ENCODE measurements at places on chromosomes 2 and 18.

- no peak for DNase-seq
Observed at GRCh38 chr18:27665264-27665799, 480.2 kb upstream of the CHST9 start.

- no peak for DNase-seq
Observed at GRCh38 chr2:222776792-222777191, 84.0 kb upstream of the ACSL3 start.

DNA sequence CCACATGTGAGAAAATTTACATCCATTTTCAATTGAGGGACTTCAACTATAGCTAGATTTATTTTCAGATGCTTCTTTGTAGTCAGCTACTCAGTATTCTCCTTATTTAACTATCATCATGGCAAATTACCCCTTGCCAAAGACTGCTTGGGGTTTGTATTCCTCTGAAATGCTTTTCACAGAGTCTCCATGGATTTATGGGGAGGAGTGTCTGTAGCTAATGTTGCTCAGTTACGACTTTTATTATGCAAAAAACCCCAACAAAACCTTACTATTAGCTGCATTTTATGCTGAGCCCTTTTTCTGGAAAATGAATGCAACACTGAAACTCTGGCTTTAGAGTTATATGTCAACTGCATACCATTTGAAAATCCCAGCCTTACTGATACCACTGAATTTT, 78.6 kb downstream of the RFTN2 start:
- DNase-seq: no peak

DNA sequence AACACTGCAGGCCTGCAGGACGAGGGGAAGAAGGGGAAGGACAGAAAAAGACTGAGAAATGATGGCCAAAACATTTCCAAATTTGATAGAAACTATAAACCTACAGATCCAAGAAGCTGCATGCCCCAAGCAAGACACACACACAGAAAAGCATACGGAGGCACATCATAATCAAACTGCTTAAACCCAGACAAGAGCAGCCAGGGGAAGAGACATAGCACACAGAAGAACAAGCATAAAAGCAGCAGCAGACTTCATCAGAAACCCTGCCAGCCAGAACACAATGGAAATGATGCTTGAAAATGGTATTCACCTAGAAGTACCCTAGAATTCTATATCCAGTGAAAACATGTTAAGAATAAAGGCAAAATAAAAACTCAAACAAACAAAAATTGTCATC, 57.2 kb upstream of the RNU4ATAC start:
- DNase-seq: no peak

DNA sequence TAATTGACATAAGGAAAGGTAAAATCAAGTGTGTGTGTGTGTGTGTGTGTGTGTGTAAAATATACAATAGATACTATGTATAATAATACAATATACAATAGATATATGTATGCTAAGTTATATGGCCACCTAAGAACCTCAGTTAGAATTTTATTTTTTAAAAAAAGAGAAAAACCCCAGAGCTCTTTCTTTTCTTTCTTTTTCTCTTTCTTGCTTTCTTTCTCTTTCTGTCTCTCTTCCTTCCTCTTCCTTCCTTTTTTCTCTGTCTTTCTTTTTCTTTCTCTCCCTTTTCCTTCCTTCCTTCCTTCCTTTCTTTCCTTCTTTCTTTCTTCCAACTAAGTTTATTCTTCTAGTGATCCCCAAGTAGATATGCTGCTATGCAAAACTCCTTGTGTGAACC, 64.6 kb upstream of the FN1 start:
- no peak for DNase-seq

DNA sequence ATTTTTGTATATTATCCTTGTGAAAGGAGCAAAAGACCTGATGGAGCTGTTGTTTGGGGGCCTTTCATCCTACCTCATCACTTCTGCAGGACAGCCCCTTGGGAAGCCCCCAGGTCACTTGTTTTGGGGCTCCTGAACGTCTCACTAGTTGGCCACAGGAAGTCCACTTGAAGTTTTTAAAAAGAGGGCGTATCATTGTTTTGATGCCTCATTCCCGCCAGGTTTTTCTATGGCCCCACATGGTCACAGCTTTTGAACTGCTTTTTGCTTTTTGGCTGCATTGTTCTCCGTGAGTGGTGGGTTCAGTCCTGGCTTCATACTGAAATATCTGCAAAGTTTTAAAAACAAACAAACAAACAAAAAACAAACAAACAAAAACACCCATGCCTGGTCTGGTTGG, 216.3 kb downstream of the PRKCE start:
- DNase-seq: no peak

- no peak for DNase-seq
Observed at GRCh38 chr2:39107724-39108273, 13.1 kb downstream of the SOS1 start.

GRCh38 chr2:30530346-30530745, 83.3 kb downstream of the LCLAT1 start:
- DNase-seq: no peak

DNA sequence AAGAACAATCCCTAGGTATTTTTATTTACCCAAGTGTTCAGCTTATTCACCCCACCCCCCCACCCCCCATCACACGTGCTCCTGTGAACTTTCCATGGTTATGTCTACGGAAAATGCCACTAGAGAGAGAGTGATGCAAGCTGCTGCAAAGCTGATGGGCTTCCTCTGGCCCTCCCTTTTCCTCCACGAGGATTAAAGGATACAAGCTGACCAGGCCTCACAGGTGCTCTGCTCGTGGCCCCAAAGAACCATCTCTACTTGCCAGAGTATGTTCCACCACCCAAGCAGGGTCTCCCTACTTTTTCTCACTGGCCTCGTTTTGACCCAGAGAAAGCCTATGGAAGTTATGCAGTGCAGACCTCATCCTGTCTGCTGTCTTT, 342.6 kb downstream of the CELF4 start:
- no peak for DNase-seq

DNA sequence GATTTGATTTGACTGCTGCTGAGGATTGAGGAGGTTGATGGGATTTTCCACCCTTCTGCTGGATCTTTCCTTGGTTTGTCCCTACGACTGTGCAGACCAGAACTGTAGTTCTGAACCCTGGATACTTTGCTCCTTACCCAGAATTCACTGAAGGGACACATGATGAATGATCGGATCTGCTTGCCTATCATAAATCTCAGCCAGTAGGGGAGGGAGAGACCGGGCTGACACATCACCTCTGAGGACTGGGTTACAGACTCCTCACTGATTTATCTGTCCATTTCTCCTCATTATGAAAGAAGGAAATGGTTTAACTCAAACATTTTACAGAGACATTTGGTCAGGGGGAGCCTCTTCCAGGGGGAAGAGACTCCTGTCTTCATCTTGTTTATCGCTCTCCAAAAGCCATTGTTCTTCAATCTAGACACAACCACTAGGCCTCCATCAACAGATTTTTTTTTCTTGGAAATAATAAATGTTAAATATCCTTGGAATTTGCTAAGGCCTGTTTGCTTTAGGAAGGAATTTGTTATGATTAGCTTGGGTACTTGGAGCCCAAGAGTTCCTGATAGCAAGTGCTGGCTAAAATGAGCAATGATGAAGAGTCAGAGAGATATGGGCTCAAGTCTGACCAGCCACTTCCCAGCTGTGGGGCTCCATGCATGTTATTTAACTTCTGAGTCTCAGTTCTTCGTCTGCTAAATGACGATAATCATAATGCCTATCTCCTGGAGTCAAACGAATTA, 925.5 kb downstream of the SLC4A3 start:
- no peak for DNase-seq

All from CD4-positive, alpha-beta T cell treated with Interleukin-15 for 1 hour (primary cell).